ENCODE measurements at places on chromosomes 12 and 14. TPM values are rescaled to one million over a fixed set of nuclear protein-coding genes. Genes with fewer than 3 reads are reported as not detected.

PRPF40B gene
- total RNA-seq: 14.3 TPM

HOXC10 gene
- total RNA-seq: not detected

ANKRD52 gene
- total RNA-seq: 20.3 TPM

SYCP3 gene
- not detected for total RNA-seq

ADAM20 gene
- 0.60 TPM for total RNA-seq

ESRRB gene
- total RNA-seq: 4.3 TPM

C3AR1 gene
- total RNA-seq: 10.4 TPM

POTEG gene
- not detected for total RNA-seq

BTBD6 gene
- 37.7 TPM for total RNA-seq

PAPLN gene
- 7.5 TPM for total RNA-seq

FERMT2 gene
- total RNA-seq: 113 TPM

KCNA5 gene
- total RNA-seq: 94.8 TPM

NOVA1 gene
- 4.8 TPM for total RNA-seq

DHRS4L2 gene
- total RNA-seq: 18.9 TPM

ORMDL2 gene
- total RNA-seq: 24.0 TPM

ANO4 gene
- total RNA-seq: 0.29 TPM

AMIGO2 gene
- 5.1 TPM for total RNA-seq

AMN gene
- total RNA-seq: 1.6 TPM

PTPRR gene
- 0.86 TPM for total RNA-seq

Data from left cardiac atrium (tissue), 4 donors.